ENCODE measurements at places on chromosomes 2 and 18.

- DNase-seq: no peak
Measured at GRCh38 chr2:105497094-105497493, 98.2 kb upstream of the FHL2 start.

- DNase-seq: no peak
Measured at GRCh38 chr2:238456970-238457926, 30.5 kb downstream of the ASB1 start.

DNA sequence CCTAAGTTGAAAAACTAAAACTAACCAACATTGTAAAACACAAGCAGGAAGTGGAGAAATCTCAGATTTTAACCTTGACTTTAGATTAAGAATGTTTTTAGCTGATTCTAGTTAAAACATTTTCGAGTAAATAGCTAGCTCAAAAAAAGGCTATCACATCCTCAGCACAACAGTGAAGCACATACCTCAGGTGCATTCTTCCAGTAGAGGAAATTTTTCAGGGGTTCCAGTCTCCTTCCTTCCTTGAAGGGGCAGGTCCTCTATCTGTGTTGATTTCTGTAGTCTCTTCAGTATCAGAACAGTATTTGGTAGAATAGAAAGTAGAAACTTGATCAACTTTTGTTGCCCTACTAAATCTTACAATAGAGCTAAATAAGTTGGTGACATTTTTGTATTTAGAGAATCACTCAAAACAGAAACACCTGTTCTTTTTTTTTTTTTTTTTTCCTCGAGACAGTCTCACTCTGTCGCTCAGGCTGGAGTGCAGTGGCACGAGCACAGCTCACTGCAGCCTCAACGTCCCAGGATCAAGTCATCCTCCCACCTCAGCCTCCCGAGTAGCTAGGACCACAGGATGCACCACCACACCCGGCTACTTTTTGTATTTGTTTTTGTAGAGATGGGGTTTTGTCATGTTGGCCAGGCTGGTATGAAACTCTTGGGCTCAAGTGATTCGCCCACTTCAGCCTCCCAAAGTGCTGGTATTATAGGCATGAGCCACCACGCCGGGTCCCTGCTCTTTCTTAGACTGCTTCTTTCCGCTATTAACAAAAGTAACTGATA, 6.9 kb upstream of the GPR155 start:
- no peak for DNase-seq

GRCh38 chr18:44761812-44762211, 81.1 kb downstream of the SETBP1 start:
- DNase-seq: no peak

DNA sequence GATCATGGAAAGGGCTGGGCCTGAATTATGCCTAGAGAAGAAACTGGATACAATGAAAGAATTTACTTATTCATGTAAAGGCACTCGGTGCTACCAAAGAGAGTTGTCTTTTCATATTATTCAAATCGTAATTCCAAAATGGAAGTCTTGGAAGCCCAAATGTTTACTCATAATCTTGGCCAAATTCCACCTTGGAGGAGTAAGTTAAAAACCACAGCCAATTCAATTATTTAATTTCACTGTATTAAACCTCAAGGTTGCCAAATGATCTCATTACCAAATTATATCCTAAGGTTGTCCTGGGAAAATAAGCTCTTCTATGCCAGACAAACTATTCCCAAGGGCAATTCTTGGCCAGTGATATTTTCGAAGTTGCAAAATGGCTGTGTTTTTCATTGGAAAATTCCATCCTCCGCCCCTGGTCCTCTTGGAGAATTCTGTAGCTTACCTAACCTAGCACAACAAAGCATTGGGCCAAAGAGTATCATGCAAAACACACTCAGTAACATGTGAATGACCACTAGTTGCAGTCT, 11.1 kb upstream of the VPS4B start:
- DNase-seq: no peak

GRCh38 chr18:28357766-28358401, 181.0 kb upstream of the CDH2 start:
- no peak for DNase-seq

DNA sequence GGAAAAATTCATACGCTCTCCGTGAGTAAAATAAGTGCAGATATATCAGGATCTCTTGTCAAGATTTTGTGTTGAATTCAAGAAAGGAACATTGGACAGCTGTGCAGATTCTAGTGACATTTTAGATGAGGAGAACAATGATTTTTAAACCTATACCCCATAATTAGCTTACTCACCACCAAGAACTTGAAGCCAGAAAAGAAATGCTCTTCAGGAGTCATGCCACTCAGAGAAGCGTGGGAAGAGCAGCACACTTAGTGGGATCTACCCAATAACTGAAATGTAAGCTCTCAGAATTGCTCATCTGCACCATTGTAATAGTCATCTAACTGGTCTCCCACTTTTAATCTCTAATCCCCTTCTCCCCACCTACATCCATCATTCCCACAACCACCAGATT, 9.2 kb upstream of the ERMN start:
- DNase-seq: no peak

- DNase-seq: no peak
Measured at GRCh38 chr2:129735576-129735975, 243.9 kb upstream of the RAB6C start.

GRCh38 chr2:213627054-213627710, 342.9 kb downstream of the SPAG16 start:
- DNase-seq: no peak

GRCh38 chr2:38074764-38075506, 1.0 kb downstream of the CYP1B1 start:
- DNase-seq: no peak

DNA sequence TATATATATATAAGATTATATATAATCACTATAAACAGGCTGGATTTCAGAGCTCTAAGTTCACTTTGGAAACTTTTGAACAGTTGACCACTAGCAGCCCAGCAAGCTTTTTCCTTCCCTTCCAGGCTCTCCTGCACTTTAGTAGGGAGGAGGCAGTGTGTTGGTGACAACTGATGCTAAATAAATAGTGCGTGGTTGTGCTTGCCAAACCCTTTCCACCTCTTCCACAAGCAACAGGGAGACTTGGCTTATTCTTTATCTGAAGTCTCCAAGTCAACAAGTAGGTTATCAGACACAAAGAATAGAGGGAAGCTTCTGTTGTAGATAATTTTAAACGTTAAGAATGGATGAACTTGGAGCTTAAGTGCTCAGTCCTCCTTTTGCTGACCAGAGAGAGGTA, 408.2 kb upstream of the HNRNPA3 start:
- DNase-seq: no peak

GRCh38 chr2:94872088-94872618, 923 bp downstream of the TEKT4 start:
- no peak for DNase-seq

DNA sequence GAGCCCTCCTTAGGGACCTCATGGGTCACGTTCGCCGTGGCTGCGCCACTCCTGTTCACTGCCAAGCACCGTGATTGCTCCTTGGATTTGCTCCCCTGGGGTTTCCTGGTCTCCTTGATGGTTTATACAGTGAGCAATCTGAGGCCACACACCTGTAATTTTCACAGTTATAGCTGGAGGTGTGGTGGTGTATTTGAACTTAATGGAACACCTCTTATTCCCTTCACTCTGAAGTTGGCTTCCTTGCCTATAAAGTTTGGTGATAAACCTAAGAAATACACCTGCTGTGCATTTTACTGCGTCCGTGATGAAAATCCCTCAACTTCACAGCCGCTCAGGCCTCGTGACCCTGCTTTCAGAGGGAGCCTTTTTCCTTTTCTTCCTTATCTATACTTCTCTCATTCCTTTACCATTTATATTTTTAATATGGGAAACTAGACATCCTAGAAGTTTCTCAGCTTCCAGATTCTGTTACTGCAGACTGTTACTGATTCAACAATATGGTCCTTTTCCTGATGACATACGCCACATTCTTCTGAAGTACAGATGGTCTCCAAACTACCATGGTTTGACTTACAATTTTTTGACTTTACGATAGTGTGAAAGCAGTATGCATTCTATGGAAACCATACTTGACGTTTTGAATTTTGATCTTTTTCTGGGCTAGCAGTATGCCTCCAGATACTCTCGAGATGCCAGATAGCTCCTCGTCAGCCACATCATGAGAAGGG, 8.6 kb downstream of the ATG4B start:
- no peak for DNase-seq

DNA sequence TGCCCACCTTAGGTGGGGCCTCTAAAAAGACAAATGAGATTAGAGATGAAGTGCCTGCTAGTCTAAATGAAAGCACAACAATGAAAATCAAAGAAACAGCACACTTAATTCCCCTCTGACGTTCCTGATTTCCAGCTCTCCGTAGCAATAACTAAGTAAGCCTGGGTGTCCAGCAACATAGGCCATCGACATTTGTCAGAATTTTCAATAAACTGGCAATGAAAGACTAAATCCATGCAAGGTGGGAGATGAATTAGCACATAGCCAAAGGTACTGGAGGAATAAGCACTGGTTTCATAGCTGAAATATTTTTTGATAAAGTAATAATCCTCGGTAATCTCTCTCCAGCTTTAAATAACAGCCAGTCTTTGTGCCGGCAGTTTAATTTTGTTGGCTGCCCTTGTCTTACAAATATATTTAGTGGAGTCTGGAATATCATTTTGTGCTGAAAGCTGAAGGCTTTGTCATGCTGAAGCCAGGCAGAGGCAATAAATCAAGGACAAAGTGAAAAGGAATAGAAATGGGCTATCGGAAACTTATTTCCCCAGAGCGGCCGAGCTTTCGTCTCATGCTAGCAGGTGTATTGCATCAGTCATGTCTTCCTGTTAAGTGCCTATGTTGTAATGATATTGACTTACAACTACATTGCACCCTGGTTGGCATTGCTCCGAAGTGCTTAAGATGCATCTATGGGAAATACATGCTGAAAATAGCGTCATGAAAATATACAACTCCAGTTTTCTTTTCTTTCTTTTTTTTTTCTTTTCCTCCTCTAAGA, 790.1 kb downstream of the CNTNAP5 start:
- no peak for DNase-seq

- no peak for DNase-seq
Measured at GRCh38 chr2:31384771-31385276, 29.7 kb downstream of the XDH start.

- DNase-seq: no peak
Measured at GRCh38 chr2:235527806-235528469, 34.1 kb downstream of the AGAP1 start.

DNA sequence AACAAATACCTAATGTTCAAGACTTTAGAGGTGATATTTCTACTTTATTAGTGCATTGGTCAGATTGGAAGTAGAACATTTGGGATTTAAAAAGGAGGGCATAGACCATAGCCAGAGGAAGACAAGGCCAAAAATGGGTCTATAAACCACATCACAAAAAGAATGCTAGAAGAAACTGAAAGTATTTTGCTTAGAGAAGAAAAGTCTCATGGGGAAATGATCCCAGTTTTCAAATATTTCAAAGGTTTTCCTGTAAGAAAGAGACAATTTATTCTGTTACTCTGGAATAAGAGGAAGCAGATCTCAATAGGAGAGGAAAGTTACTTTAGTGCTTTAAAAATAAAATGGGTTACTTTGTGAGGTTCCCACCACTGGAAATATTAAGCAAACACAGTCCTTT, 341.4 kb downstream of the TNS1 start:
- DNase-seq: no peak

GRCh38 chr18:56831988-56832387, 180.8 kb downstream of the WDR7 start:
- no peak for DNase-seq

DNA sequence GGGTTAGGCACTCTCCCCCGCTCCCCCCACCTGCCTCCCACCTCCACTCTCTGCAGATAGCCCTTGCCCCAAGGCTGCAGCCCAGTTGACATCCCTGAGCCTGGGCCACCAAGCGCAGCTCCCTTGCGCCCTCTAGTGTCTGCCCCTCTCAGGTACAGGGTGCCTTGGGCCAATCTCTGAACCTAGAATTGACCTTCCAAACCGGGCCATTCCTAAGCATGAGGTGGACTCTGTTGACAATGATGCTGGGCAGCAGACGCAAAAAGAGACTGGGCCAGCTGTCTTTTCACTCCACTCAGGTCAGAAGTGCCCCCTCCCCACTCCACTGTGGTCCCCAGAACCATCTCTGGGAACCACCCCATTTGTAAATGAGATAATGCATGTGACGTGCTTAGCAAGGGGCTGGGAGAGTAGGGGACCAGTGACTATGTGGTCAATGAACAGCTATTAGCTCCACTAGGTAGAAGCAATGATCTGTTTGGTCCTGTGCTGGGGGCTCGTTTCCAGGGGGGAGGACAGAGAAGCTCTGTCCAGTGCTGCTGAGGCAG, 43.3 kb upstream of the PLB1 start:
- peak; percentile 80 for DNase-seq

DNA sequence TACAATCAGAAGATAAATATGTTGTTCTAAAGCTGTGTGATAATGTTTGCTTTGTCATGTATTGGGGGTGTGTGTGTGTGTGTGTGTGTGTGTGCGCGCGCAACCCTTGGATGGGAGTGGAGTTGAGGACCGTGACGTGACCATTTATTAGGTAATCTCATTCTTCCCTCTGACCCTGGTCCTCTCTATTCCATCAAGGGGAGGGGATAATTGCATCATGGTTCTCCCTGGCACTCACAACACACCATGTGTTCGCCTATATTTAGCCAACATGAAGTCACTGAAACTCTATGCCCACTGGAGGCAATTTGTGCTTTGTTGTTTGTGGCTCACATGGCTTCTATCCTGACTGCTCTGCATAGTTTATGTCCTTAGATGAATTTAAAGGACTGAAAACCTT, 79.8 kb upstream of the LRPPRC start:
- no peak for DNase-seq

- DNase-seq: no peak
Measured at GRCh38 chr2:85037622-85038021, 66.7 kb downstream of the KCMF1 start.

- no peak for DNase-seq
Measured at GRCh38 chr2:203237346-203238238, 1.2 kb upstream of the CYP20A1 start.

DNA sequence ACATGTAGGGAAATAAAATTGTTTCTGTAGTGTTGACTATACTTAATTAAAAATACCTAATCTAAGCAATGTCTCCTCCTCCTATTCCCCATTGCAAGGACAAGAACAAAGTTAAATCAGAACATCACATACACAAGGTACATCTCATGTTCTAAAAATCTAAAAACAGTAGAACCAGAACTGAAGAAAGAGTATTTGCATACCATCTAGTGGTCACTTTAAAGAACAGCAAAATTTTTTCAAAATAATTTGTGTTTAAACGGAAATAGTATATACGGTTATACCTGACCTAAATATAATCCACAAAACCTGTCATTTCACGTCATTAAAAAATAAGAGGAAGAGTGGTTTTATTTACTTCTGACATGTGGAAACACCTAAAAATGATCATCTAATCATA, 294.3 kb upstream of the KCNH7 start:
- no peak for DNase-seq

DNA sequence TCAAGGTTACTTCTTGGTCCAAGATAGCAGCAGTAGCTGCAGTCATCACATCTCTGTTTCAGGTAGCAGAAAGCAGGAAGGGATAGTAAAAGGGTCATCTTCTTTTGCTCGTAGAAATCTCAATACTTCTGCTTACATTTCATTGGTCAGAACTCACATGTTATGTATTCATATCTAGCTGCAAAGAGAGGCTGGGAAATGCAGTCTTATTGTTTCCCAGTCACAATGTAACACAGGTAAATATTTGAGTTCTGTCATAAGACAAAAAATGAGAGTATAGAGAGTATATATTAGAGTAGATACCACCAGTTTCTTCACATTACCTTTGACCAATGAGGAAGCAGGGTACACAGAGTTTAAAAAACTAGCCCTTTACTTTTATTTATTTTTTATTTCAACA, 132.4 kb upstream of the ITGA6 start:
- DNase-seq: no peak

GRCh38 chr2:46801731-46802664, 113.6 kb downstream of the MCFD2 start:
- DNase-seq: no peak

GRCh38 chr2:23078784-23079434, 306.1 kb upstream of the KLHL29 start:
- DNase-seq: no peak

Measured in activated gamma-delta T cell treated with Interleukin-2 at 50 U/mL for 16 hours (primary cell).